ENCODE measurements at places on chromosomes 3 and 15.

GRCh38 chr3:37645517-37646380 lies 215.9 kb upstream of the CTDSPL start:
- DNase-seq: no peak

GRCh38 chr3:48655063-48655462 lies 7.6 kb downstream of the CELSR3 start:
- no peak for DNase-seq

DNA sequence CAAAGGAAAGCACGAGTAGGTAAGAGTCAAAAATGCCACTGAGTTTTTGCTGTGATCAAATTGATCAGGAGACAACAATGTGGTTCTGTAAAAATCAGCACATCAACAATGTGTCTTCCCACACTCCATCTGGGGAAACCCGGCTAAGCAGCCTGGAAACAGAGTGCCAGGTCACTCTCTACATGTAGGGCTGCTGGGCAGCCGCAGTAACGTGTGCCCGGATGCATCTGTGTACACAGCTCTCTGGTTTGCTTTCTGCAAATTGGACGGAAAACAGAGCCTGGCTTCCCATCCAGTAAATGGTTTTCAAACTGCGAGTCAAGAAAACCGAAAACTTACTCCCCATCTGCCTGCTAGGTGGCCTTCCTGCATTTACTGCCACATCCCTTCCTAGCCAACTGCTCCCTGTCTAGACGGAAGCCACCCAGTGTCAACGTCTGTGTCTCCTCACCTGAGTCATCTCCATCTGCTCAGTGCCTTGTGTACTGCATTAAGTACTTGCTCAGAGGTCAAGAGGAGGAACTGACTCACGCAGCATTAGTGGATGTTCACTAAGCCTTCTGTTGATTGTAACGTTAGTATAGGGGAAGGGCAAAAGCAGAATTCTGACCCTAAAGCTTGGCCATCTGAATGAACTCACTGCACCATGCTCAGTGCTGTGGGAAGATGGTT lies 124.1 kb downstream of the TJP1 start:
- DNase-seq: no peak

DNA sequence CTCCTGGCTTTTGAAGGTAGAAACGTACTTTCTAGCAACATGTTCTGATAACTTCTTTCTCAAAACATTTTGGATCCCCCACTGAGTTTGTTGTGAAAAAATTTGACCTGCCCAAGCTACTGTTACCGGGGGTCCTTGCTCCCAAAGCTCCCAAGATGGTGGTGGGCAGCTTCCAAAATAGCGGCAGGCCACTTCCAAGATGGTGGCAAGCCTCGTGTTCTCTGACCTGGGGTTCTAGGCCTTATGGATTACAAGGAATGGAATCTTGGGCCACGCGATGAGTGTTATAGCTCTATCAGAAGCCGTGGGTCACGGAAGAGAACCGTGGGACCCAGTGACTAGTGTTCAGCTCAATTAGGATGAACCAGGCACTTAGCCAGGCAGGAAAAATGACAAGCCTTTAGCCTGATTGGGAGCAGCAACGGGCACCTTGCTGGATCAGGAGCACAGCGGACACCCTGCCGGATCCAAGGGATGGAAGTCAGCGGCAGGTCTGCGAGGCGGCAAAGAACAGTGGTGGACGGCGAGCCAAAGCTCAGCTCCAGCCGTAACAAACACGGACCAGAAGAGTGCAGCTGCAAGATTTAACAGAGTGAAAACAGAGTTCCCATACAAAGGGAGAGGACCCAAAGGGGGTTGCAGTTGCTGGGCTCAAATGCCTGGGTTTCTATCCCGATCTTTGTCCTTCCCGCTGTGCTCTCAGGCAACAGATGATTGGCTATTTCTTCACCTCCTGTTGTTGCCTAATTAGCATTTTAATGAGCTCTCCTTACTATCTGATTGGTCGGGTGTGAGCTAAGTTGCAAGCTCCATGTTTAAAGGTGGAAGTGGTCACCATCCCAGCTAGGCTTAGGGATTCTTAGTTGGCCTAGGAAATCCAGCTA lies 133.3 kb downstream of the WDR72 start:
- no peak for DNase-seq

DNA sequence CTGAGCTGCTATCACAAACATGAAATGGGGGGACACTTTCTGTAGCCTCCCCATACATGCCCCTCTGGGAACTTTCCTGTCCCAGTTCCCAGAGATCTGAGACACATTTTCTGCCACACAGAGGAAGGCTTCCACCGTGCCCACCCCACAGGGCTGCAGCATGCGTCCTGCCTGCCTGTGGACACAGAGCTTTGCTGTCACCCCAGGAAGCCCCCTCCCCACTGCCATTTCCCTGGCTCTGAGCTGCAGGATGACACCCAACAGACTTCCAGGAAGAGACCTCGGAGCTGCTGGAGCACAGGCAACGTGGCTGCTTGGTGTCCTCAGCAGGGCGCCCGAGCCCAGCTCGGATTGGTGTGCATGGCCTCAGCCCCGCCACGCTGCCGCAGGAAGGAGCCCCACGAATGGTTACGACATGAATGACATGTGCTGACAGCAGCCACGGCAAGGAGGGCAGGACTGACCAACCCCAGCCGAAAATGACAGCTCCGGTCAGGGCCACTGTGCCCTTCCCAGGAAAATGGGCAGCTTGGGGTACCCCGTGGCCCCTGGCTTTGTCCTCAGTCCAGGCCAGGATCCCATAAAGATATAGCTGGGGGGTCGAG lies 81.3 kb downstream of the VGLL4 start:
- no peak for DNase-seq

GRCh38 chr3:39548282-39548681 lies 80.8 kb downstream of the MOBP start:
- DNase-seq: no peak

DNA sequence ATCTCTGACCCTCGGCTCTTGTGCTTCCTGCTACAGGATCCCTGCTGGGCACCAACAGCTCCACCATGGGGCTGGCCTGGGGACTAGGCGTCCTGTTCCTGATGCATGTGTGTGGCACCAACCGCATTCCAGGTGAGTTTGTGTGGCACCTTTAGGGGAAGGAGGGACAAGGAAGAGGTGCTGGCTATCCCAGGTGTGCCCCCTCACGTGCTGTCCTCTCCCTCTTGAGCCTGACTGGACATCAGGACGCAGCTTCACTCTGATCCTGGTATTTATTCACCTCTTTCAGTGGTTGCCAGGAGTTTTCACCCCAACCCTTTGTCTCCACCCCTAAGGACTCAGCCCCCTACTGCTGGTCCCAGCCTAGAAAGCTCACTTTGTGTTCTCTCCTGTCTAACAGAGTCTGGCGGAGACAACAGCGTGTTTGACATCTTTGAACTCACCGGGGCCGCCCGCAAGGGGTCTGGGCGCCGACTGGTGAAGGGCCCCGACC lies 960 bp downstream of the THBS1 start:
- peak; percentile 13 for DNase-seq

Measured in neural crest cell (in vitro differentiated cells).